ENCODE measurements at places on chromosomes 5 and 9.

GRCh38 chr5:137714946-137715345 is 20.9 kb downstream of the KLHL3 start:
- DNase-seq: no peak

DNA sequence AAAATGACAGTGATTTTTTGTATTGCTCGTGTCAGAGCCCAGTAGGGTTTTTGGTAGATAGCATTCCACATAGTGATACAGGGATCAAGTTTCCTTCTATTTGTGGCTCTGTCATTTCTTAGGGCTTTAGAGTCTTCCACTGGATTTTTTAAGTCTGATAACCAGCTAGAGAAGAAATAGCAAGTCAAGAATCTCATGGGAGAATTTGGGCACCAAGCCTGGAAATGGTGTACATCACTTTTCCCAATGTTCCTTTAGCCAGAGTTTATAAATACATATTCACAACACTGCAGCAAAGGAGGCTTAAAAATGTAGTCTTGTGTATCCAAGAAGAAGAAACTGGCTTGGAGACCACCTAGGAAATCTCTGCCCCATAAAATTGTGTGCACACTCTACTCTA is 647.1 kb upstream of the KLF4 start:
- no peak for DNase-seq

DNA sequence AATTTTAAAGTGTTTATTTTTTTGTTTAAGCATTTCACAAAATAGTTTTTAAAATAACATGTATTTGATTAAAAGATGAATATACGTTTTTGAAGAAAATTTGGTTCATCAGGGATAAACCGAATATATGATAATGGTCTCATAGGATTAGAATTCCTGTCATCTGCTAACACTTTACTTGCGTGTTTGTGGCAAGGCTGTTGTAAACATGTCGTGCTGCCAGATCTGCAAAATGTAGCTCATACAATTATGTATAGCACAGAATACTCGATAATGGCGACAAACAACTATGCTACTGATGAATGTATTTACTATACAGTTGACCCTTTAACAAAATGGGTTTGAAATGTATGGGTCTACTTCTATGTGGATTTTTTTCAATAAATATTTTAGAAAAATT is 7.2 kb upstream of the TXNDC8 start:
- no peak for DNase-seq

DNA sequence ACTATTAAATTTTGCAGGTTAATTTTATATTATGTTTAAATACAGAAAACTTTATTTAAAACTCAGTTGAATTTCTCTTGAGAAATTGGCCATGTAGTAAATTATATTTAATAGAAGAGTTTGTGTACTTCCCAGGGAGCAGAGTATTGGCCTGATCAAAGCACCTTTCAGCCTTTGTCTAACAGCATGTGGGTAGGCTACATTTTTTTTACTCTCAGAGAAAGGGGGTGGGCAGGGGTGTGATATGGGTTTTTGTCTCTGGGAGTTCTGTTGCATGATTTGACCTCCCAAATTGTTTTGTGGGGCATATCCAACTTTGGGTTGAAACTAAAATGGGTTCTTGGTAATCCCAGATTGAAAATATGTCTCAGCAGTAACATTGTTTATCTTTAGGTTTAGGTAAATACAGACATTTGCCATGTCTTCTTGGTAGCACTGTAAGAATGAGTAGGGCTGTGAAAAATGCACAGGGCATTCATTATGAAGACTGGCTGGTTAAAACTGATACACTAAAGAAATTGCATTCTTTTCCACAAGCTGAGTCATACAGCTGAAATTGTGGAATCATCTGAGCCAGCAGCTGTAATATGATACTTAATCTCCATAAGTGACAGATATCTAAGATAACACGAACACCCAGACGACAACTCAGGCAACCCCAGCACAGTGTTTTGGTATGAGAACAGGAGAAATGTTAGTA is 75.4 kb upstream of the CDKN2B start:
- peak; percentile 76 for DNase-seq

- DNase-seq: no peak
Observed at GRCh38 chr9:129518074-129518473, 102.8 kb downstream of the C9orf50 start.

DNA sequence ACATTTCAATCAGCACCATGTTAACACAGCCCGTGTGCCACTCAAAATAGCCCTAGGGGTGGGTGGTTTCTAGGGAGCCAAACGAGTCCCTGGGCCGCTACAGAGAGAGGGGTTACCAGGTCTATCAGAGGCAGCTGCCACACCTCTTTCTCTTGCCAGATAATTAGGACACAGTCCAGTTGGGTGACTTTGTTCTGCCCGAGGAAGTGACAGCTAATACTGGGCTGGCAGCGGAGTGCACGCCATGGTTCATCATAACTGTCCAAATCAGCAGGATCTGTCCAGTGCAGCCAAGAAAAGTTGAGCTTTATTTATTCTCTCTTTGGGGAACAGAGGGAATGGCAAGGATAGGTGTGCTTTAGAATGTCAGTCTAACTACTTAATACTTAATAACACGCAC is 583.8 kb downstream of the BRINP1 start:
- no peak for DNase-seq

- no peak for DNase-seq
Observed at GRCh38 chr5:145157841-145158240, 677.3 kb downstream of the PRELID2 start.

- no peak for DNase-seq
Observed at GRCh38 chr9:3516667-3517330, 9.0 kb downstream of the RFX3 start.

DNA sequence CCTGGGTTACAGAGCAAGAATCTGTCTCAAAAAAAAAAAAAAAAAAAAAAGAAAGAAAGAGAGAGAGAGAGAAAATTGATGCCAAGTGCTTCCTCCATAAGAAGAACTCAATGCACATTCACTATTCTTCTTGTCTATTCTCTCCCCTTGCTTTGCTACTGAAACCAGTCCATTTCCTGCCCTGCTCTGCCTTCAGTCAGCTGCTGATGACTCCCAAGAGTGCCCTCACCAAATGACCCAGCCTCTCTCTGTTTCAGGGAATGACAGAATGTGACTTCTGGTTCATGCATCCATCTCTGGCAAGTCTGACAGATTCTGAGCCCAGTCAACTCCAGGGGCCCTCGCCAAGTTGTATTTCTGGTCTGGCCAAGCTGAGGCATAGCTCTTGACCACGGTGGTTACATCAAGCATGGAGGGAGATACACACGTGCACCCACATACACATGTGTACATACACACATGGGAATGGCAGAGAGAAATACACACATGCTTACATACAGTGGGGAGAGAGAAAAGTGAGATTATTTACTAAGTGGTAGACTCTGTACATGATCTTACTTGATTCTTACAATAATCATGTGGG is 106.2 kb downstream of the NSG2 start:
- DNase-seq: no peak

GRCh38 chr5:18576586-18576985 is 942.3 kb downstream of the TAF11L14 start:
- no peak for DNase-seq

DNA sequence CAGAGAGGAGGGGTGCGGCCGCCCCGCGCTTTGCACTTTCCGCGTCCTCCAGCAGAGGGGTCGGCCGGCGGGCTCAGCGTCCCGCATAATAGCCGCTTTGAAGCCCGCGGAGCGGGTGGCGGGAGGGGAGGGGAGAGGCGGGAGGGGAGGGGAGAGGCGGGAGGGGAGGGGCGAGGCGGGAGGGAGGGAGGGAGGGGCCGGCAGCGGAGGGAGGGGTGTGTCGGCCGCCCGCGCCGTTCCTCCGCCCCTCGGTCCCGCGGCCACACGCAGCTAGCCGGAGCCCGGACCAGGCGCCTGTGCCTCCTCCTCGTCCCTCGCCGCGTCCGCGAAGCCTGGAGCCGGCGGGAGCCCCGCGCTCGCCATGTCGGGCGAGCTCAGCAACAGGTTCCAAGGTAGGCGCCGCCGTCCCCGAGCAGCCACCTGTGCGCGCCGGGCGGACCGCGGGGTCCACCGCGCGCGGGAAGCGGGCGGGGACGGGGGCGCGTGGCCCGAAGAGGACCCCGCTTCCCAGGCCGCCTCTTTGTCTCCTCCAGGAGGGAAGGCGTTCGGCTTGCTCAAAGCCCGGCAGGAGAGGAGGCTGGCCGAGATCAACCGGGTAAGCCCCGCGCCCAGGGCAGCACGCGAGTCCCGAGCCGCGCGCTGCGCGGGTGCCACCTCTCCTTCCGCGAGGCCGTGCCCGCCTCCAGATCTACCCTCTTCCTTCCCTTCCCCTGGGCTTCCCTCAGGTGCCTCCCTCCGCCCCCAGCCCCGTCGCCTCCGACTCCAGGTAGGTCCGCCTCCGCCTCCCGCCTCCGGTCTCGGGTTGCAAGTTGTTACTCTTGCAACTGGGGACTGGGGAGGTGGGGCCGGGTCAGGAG is at the start of gene AIF1L:
TSS of gene AIF1L (plus strand) at position 263 of the 857 bp plus-strand sequence. CDS start at position 362, 99 bp downstream.
- no peak for DNase-seq

GRCh38 chr5:135433681-135434426 is 13.3 kb downstream of the DCANP1 start:
- no peak for DNase-seq

DNA sequence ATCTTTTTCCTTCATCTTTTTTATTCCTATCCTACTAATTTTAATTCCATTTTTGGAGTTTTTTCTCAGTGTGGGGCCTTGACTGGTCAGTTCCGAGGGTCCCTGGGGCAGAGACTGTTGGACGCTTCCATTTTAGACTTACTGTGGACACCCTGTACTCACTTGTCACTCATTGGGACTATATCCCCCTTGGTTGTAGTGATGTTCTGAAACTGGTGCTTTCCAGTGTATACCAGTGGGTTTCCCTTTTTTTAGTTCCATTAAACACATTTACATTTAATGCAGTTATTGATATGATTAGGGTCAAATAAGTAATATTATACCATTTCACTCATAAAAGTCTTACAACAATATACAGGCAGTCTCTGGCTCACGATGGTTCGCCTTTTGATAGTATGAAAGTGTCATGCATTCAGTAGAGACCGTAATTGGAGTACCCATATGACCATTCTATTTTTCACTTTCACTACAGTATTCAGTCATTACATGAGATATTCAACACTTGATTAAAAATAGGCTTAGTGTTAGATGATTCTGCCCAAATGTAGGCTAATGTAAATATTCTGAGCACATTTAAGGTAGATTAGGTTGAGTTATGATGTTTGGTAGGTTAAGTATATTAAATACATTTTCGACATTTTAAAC is 46.0 kb downstream of the CNOT6 start:
- no peak for DNase-seq

DNA sequence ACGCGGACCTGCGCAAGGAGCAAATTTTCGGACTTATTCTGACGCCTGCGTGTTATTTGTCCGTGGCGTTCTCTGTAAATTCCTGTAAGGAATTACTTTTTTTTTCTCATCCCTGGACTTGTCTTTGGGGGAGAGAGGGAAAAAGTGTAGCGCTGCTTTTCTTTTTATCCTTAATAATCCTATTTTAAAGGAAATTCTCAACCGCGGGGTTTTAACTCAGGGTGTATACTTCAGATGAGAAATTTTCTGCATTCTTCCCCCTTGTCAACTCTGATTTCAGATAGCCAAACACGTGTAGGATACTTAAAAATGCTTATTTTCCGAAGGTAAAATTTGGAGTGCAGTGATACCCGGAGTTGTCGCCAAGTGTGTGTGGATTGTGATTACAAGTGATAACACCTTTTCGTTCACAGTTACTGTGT is 853 bp downstream of the DCP2 start:
- DNase-seq: no peak

- DNase-seq: no peak
Observed at GRCh38 chr5:120039111-120039510, 409.8 kb downstream of the FAM170A start.

DNA sequence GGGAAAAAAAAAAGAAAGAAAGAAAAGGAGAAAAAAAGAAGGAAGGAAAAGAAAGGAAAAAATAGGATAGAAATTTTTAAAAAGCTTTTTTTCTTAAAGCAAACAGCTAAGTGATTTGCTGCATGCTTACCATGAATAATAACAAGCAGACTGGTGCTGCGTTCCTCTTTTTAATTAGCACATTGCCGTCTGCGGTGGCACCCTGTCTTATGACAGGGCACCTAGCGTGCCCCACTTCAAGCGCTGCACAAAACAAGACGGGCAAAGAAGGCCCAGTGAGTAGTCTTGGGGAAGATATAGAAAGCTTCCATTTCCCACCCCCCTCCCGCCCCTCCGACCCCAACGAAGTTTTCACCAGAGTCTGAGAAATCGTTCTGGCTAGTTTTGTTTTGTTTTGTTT is 513.9 kb downstream of the ZNF608 start:
- DNase-seq: no peak

DNA sequence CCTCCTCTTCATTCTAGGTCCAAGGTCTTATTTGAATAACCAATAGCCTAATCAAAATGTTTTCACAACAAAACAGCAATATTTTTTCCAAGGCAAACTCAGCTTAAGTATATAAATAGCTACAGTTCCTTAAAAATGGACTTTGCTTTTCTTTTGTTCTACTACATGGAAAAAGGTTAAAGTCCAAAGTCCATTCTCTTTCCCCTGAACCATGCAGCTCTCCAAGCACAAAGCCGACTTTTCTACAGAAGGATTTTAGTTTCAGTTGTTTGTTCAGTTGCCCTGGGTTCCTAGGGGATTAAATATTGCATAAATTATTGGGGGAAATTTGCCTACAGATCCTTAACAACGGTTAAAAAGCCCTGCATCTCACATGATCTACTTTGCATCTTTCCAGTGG is 677.0 kb upstream of the KLF4 start:
- DNase-seq: no peak

DNA sequence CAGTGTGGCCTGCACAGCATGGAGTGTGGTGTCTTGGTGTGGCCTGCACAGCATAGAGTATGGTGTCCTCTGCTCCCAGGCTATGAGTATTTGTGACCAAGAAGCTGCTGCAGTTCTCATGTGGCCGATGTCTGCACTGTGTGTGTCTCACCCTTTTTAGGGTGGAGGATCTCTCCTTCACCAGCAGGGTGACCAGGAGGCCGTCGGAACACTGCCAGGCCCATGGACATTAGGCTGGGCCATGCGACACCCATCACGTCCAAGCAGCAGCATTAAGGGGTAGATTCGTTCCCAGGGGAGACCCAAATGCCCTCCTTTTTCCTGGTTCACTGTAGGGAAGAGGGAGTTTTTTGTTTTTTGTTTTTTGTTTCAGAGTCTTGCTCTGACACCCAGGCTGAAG is 115.3 kb upstream of the SPIN1 start:
- DNase-seq: no peak

DNA sequence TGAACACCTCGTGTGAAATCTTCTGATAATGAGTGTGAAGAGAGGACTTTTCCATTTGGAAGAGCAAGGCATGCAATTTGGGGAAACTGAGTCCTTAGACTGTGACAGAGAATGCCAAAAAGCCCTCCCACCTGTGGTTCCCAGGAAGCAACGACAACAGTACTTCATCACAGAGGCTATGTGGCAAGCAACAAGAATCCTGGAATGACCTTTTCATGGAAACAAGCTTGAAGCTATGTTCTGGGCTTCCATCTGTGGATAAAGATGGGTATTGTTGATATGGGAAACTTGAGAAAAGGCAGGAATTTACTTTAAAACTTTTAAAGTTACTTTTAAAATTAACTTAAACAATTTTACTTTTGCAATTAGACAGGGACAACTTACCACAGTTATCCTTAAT is 131.2 kb upstream of the ANKH start:
- DNase-seq: no peak

DNA sequence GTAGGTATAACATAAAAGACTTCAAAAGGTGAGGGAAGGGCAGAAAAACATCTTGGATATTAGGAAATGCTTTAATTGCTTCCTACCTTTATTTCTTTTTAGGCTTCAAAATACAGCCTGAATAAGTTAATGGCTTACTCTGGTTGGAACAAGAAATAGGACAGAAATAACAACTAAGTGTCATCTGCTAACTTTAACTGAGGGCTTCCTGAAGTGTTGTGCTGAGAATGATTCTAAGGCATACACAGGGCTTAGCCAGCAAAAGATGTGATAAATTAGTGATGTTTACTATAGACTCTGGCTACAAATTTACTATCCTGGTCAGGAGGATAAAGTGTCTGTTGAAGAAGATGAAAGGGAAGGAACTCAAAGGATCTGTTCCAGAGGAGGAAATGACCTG is 34.2 kb downstream of the ABHD17B start:
- no peak for DNase-seq

Data from epithelial cell of prostate (primary cell).